ENCODE measurements at places on chromosomes 13 and 19.

DNA sequence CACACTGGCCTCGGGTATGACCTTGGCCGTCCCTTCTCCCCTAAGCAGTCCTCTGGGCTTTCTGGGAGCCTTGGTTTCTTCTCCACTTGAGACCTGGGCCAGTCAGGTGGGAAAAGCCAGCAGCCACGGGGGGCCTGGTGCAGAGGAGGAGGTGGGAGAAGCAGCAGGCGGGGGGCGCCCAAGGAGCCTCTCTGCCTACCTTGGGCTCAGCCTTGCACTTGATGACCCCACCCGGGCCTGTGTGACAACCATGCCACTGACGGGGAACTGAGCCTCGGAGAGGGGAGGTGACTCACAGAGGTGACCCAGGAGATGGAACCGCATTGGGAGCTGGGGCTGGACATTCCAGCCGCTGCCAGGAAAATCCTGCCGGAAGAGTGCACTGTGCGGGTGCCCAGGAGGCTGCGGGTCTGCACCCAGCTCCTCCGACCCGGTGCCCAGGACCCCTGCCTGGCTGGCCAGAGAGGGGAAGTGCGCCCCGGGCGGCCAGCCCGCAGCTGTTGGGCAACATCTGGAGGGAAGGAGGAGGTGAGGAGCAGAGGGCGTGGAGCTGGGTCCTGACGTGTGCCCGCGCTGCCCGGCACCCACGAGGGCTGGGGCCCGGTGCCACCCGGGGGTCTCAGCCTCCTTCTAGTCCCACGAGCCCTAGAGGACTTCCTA, 23.4 kb upstream of the SLC7A10 start:
- DNase-seq: peak; percentile 70

- DNase-seq: no peak
These were observed 21.8 kb downstream of the ZNF77 start for GRCh38 chr19:2922987-2923386.

DNA sequence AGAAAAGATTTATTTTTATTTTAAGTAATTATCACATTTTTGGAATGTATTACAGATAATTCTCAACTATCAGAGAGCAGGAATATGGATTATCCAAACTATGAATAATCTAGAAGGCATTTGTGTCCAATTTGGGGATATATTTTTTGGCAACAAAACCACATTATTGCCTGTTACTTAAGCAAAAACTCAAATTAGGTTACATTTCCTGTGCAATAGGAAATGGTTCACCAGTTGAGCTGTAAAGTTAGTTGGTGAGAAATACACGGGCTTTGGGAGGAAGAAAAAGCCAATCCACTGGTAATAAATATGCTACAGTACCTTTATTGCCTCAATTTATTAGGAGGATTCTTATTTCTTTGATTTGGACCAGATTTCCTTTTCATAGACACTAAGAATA, 1075.2 kb downstream of the PCDH9 start:
- no peak for DNase-seq

DNA sequence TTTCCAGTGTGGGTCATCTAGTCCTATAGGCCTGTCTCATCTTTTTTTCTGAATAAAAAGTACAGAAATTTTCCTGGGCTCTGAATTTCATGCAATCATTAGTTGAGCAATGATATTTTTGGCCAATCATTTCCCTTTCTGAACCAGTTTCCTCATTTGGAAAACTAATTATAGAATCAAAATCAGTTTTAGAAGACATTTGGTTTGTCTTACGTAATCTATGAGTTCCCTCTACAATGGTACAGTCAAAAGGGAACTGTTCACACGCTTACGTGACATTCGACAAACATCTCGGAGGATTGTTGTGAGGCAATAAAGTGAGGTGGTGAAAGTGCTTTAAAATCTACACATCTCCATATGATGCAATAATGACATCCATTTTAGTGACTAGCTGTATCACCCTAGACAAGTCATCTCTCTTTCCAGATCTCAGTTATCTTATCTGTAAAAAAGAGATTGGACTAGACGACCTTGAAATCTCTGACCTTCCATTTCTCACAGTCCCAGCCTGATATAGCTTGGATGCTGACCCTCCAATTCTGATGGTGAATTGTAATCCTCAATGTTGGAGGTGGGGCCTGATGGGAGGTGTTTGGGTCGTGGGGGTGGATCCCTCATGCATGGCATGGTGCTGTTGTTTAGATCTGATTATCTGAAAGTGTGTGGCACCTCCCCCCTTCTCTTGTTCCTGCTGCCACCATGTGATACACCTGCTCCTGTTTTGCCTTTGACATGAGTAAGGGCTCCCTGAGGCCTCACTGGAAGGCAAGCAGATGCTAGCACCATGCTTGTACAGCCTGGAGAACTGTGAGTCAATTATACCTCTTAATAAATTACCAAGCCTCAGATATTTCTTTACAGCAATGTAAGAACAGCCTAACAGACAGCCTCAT, 26.7 kb downstream of the FLT1 start:
- DNase-seq: no peak

GRCh38 chr19:42129399-42130253, 2.6 kb downstream of the POU2F2 start:
- peak; percentile 84 for DNase-seq

GRCh38 chr13:91278888-91279287, 68.6 kb upstream of the MIR17HG start:
- no peak for DNase-seq

DNA sequence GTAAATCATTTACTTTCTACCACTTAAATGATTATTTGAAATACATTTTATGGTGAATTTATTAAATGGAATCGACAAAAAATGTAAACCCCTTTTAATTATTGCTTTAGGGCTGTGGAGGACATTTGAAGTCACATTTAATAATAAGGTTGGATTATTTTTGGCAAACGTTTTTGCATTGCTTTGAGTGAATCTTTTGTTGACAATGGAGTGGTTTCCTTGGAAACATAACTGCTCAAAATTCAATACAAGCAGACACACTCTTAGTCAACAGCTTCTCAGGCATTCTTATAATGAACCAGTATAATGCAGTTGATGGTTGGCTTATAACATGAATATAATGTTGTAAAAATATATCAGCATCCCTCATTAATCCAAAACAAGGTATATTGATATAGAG, 104.7 kb downstream of the DCLK1 start:
- no peak for DNase-seq

DNA sequence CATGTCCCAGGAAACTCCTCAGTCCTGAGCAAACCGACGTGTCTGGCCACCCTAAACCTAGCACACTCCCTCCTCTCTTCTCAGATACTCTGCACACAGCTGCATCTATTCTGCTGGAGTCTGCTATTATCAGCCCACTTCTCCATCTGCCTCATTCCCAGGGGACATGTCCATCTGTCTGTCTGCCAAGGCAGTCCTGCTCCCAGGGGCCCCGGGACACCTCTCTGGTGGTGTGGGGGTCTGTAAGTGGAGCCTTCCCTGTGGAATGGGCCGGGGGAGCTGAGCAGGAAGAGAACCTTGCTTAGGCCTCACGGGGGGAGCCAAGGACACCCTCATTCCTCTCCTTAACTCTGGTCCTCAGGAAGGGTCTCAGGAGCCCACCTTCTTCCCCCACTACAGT, 72.7 kb downstream of the ERICH6B start:
- DNase-seq: no peak

DNA sequence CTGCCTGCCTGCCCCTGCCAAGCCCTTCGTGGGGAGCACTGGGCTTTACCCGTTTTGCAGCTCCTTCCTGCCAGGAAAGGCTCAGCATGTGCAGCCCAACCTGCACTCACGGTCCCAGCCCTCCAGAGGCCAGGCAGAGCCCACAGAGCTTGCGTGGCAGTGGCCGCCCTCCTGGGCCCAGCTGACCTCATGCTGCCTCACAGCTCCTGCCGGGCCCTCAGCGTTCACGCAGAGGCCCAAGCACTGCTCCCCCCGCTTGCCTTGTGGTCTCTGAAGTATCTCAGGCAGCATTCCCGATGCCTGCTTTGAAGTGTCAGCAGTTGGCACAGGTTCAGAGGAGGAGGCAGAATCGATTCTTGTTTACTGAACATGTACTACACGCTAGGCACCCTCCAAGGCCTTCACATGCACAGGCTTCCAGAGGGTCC, 32.5 kb downstream of the CAPN12 start:
- DNase-seq: no peak

DNA sequence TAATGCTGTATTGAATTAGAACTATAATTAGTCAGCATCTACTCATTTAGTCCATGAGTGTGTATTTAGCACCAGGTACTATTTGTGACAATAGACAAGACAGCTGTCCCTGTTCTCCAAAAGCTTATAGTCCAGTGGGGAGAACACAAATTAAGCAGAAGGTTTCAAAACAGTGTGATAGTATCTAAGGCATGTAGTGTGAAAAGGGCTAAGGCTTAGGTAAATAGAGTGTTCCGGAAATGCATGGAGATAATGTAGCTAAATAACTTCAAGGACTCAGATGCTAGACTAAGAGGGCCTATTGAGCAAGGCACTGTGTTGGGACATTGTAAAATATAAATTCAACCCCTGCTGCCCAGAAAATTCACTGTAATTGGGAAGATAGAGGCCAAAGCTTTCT, 144.1 kb upstream of the MIR17HG start:
- no peak for DNase-seq

- DNase-seq: no peak
These were observed 255.0 kb upstream of the SLITRK1 start for GRCh38 chr13:84137292-84137691.

DNA sequence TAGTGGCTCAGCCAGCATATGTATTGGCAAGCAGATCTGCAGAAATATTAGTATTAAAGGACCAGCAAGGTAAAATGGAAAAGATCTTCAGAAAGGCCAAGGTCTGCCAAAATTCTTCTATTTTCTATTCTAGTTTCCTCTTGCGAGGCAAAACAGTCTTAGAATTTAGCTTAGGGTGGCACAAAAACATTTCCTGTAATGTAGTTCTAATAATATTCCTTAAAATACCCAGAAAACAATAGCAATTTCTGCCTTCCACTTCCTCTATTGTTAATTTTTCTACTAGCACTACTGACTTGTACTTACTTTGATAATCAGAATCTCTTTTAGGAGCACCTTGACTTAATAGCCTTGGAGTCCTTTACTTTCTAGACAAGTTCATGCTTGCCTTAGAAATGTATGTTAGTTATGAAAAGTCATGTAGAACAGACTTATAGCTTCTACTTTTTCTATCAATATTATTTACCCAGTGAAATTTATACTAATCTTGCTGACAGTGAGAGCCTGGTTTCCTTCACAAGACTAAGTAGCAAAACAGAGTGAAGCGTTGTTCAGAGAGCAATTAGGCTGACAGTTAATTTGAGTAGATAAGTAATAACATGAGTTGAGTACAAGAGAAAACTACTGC, 23.9 kb upstream of the LPAR6 start:
- no peak for DNase-seq

DNA sequence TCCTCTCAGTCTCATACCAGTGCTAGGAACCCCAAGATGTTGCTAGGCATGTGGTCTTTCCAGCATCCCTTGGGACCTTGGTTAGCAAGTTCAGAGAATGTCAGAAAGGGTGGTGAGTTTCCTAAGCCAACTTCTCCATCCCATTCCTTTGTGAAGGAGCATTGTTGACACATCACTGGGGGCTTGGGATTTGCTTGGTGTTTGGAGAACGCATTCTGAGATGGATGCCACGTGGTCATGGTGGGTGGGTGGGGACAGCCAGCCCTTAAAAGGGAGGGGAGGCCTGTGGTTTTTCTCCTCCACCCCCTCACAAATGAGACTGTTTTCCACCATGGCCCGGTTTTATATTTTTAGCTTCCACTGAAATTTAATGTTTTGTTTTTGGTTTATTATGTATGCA, 83.3 kb upstream of the ZNF536 start:
- DNase-seq: no peak

DNA sequence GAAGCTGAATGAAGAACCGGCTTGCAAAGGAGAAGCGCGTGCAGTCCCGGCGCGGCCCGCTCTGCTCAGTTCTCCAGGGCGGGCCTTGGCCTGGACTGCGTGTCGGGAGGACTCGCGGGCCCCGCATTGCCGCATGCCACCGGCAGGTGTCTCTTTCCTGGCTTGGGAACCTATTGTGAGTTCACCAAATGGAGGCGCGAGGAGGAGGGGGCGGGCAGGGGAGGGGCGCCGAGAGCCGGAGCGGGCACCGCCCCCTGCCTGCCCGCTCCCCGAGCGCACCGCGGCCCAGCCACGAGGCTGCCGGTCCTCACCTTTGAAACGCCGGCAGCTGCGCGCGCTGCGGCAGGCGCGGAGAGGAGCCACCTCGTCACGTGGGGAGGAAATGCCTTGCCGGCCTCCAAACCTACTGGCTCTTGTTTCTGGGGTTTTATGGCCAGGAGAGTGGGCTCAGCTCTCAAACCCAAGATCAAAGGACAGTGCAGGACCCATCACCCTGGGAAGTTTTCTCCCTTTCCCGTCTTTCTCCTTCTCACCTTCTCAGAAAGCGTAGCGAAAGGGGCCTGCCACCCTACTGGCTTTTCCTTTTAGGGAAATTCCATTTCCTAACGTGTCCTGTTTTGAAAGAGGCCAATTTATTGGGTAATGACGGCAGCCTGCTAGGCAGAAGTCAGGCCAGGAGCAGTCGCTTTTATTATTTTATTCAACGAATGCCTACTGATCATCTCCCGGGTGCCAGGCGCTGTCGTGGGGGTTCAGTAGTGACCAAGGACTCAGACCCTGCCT, 13.8 kb upstream of the UBE2L5 start:
- peak; percentile 42 for DNase-seq

DNA sequence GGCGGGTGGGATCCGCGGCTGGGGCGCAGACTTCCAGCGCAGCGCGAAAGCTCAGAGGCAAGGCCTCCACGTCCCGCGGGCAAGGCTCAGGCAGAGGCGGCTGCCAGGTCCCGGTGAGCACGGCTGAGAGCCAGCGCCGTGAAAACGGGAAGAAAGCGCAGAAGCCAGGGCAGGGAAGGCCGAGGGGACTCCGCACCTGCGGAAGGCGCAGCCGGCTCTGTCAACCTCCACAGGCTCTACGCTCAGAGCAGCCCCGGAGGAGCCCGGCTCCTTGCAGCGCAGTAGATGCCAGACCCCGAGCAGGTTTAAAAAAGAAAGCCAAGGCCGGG, 131.0 kb downstream of the RNF17 start:
- no peak for DNase-seq

GRCh38 chr13:20272588-20273171, 40.6 kb upstream of the GJB6 start:
- DNase-seq: no peak

GRCh38 chr19:56705939-56706338, 34.4 kb upstream of the ZNF835 start:
- no peak for DNase-seq

GRCh38 chr13:102774214-102774568, 605 bp upstream of the TEX30 start:
- no peak for DNase-seq

DNA sequence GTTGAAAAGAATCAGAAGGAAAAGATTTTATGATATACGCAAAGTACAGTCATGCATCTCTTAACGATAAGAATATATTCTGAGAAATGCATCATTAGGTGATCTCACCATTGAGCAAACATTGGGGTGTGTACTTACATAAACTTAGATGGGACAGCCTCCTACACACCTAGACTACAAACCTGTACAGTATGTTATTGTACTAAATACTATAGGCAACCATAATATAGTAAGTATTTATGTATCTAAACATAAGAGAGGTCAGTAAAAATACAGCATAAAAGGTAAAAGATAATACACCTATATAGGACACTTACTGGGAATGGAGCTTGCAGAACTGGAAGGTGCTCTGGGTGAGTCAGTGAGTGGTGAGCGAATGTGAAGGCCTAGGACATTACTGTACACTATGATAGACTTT, 254.6 kb downstream of the SPRY2 start:
- DNase-seq: no peak

Measured in SK-N-SH (cell line).